ENCODE measurements at places on chromosomes 1 and 21.

- no peak for DNase-seq
These were observed 8.0 kb downstream of the PEX10 start for GRCh38 chr1:2404142-2404889.

DNA sequence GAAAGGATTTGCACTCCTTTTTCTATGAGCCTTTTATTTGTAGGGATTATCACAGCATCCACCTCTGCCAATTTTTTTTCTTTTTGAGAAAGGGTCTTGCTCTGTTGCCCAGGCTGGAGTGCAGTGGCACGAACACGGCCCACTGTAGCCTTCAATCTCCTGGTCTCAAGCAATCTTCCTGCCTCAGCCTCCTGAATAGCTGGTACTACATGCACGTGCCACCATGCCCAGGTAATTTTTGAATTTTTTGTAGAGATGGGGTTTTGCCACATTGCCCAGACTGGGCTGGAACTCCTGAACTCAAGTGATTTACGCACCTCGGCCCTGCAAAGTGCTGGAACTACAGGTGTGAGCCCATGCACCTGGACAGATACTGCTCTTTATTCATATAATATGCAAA is 2.1 kb downstream of the SAMSN1 start:
- no peak for DNase-seq

GRCh38 chr1:170567214-170567613 is 35.2 kb downstream of the GORAB start:
- DNase-seq, result no peak

GRCh38 chr1:91697861-91698260 is 188.1 kb downstream of the TGFBR3 start:
- no peak for DNase-seq

DNA sequence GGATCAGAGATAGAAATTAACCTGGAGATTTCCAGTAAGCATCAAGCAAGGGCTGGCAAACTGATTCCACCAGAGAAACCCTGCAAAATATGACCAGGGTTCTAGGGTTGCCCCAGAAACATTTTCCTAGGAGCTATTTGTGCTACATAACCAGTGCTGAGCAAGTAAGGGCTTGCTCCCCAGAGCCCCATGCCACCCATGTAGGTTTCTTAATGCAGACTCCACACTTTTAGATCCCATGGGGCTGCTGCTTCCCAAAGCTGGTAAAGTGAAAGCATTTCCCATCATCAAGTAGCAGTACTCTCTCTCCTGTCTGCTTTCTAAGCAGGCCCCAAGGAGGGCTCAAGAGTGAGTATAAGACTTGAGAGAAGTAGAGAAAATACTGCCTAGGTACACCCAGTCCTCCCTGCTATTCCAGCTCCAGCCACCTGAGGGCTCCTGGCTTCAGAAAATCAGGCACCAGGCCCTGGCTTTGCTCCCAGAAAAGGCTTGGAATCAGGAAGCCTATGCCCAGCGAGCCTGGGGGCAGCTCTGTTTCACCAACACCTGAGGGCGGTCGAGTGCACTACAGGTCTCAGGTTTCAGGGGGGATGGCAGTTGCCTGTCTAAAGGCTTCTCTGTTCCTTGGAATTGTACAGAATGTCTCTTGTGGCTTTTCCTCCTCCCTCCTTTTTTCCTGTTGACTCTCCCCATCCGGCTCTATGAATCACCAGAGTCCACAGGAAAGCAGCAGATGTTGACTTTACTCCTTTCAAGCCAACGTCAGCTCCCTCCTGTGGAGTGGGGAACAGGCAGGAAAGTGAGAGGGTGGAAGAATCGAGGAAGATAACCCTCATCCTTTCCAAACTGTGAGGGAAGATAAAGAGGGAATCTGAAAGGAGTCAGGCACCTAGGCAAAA is 6.2 kb upstream of the ANKRD35 start:
- DNase-seq, result peak; percentile 93

DNA sequence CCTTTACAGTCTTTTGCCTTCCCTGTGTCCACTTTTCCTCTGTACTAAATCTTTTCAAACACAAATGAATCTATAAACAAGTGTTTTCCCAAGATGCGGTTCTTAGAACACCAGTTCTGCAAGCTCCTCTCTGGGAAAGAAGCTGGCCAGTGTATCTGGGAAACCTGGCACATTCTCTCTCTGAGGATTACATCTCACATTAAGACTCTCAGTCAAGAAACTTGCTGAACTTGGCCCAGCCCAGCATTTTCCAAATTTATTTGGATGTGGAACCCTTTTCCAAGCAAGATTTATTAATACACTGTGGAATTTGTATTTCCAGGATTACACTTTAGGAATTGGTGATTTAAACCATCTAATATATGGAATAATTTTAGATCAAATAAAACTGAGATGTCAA is 105.7 kb downstream of the ZNF281 start:
- DNase-seq, result no peak

GRCh38 chr1:27609210-27609555 is 5.2 kb upstream of the AHDC1 start:
- no peak for DNase-seq

DNA sequence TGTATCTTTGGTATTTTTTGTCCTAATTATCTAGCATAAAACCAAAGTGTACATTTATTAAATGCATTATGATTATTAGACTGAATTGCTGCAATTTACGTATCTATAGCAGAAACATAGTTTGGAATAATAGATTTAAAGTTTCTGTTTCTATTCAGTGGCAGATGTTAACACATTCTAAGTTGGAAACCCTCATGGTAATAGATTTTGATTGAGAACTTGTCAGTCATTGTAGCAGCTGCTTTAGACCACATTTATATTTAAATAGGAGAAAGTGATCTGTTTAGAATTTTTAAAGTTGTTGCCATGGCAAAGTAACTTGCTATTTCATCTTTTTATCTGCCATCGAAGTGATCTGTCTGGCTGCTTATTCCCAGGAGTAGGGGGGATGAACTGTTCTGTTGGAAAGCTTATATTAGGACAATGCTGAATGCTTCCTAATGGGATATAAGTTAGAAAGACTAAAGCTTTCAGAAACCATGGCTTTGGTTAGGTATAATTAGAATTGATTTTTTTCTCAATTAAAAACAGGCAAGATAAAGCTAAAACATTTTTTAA is 61.6 kb downstream of the HS2ST1 start:
- no peak for DNase-seq

GRCh38 chr1:112696578-112697314 is 10.2 kb downstream of the RHOC start:
- no peak for DNase-seq

- DNase-seq, result no peak
These were observed 245.8 kb downstream of the SPATA17 start for GRCh38 chr1:217876896-217877295.

DNA sequence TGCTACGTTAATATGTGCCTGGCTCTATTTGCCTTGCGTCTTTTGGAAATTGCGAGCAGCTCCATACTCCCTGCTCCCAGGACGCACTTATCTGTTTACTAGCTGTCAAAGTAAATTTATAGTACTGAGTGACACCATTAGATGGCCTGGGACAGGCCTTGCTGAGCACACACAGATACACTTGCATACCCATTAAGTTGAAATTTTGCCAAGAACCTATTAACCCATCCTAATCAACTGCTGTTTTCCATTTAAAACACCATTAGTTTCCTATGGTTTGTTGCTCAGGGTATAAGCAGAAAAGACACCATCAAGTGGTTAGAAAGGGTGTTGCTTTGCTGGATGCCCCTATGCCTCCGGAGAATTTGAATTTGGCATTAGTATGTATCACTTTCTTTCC is 187.3 kb downstream of the SLC44A5 start:
- no peak for DNase-seq

GRCh38 chr1:198889749-198890148 is 250.9 kb downstream of the PTPRC start:
- DNase-seq, result no peak

GRCh38 chr1:31362032-31362431 is 10.8 kb downstream of the FABP3 start:
- DNase-seq, result no peak

DNA sequence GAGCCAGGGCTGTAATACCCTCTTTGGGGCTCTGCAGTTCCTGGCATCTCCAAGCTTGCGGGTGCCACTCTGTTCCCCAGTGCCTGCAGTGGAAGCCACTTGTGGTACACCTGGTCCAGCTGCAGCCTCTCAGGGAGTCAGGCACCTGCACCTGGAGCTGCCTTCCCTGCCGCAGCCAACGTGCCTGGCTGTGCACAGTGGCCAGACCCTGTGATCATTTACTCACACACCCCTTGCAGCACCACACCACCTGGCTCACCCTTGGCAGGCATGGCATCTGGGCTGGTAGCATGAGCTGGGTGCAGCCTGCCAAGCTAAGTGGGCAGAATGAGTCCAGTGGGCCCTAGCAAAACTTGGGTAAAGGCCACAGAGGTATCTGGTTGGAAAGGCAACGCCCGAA is 51.1 kb upstream of the NTPCR start:
- no peak for DNase-seq

GRCh38 chr21:32772281-32773047 is 909 bp upstream of the PAXBP1 start:
- no peak for DNase-seq

DNA sequence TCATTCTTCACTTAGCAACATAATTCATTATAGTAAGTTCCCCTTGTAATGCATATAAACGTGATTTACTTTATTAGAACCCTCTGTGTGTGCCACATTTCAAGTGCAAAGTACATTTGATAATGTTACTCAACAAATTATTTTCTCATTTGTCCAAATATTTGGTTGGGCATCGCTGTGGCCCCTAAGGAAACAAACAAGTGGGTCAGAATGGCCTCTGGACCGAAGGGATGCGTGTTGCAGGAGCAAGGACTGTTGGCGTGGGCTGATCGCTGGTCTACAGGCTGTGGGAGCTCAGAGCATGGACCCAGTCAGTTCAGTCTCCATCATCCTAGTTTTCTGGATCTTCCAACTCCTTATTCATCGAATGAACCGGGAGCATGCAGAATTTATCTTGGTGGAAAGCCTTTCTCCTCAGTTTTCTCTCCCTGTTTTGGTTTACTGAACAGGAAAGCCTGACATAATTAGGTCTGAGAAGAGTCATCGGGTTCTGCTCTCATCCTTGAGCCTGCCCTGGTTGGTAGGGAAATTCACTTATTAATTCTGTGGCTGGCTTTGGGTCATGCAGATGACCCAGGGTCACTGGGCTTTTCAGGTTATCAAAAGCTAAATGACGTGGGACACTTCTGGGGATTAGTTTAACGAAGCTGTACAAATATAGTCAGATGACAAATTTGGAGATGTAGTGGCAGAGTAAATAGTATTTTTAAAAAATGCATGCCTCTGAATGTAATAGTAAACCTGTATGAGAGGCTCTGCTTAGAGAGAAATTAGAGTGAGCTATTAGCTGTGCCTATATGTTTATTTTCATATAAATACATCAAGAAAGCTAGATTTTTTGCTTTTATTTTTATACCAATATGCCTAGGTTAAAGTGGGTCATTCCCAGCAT is 200.2 kb downstream of the SDCCAG8 start:
- no peak for DNase-seq

DNA sequence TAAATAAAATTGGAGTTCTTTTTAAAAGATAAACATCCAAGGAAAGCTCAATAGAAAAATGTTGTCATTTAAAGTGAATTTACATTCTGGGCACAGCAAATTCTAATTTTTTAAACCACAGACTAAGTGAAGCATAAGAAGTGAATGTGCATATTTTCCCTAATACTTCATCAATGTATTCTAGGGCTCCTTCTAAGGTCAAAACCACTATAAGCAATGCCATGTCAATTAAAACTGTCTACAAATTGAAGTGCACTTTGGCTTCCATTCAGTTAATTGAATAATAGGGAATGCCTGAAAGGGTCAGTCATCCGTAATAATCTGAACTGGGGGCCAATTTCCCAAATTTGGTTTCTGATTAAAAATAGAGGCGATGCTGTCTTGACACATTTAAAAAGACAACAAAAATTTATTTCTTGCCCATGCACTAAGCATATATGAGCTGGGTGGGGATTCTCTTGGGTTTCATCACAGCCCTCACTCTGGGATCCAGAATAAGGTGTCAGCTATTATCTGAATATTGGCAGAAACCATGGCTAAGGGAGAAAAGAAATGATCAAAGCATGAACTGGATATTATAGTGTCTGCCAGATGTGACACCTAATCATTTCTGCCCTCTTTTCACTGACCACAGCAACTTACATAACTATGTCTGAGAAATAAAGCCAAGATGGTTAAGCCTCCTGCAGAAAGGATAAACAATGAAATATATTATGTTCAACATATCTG is 660.6 kb upstream of the B3GALT2 start:
- no peak for DNase-seq

DNA sequence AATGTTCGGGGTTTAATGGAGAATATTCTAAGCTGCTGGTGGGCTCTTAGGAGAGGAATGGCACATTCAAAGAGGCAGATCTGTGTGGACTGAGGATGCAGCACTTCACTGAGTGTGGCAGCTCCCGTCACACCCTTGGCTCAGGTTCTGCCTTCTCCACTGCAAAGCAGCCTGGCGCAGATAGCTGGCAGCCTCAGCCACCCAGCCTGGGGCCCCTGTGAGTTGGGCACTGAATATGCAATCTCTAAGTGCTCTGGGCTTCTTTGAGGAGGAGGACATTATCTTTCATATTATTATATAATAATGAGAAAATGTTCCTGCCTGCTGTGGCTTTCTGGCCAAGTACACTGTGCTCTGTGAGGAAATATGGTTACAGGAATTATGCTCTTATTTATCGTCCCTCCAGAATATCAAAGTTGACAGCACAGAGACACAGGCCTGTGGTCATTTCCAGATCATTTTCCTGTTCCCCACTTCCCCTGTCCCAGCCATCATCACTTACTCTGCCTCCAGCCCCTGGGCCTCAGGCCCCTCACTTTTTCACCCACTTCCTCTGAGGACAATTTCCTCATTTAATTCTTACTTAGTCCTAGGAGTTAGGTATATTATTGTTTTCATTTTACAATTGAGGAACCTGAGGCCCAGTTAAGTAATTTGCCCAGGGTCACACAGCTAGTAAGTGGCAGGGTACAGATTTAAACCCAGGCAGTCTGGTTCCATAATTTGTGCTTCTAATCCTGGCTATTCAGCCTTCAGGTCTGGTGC is 53.6 kb downstream of the MAB21L3 start:
- DNase-seq, result no peak

GRCh38 chr1:25018943-25019336 is 88.9 kb upstream of the RUNX3 start:
- DNase-seq, result no peak

DNA sequence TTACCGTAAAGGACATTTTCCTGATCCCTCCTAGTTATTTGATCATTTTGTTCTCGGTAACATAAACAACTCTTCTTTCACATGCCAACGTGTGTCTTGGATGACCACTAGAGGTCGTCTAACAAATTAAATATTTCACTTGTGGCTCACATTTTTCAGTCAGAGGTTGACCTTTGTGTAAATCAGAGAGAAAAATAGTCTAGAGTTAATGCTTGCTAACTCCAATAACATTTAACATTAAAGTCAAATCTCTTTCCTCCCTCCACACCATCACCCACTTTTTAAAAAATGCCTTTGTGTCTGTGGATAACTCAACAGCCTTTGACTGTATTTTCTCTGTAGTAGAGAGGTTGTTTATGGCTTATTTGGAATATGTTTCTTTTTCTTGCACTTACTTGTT is 220.5 kb upstream of the B3GALT2 start:
- DNase-seq, result peak; percentile 40
